ENCODE measurements at places on chromosomes 16 and 17.

- DNase-seq: no peak
Measured at GRCh38 chr17:36705283-36705795, 104.0 kb downstream of the MRM1 start.

GRCh38 chr16:8585041-8585440 is 5.3 kb downstream of the TMEM114 start:
- no peak for DNase-seq

- no peak for DNase-seq
Measured at GRCh38 chr17:6054372-6054771, 15.8 kb upstream of the WSCD1 start.

DNA sequence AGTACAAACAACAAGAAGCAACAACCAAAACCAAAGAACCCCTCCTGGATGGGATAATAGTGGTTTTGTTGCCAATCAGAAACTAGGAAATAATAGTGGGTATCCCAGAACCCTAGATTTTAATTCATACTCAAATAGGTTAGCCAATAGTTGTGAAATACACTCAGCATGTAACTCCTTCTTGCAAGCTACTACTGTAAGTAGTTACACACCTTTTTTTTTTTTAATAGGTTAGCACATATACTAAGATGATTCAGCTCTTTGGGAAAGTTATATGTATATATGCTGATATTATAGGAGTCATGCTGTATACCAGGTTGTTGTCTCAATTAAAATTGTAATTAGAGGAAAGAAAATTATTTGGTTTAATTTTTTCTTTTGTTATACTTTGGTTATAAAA is 92.5 kb upstream of the HAS3 start:
- no peak for DNase-seq

DNA sequence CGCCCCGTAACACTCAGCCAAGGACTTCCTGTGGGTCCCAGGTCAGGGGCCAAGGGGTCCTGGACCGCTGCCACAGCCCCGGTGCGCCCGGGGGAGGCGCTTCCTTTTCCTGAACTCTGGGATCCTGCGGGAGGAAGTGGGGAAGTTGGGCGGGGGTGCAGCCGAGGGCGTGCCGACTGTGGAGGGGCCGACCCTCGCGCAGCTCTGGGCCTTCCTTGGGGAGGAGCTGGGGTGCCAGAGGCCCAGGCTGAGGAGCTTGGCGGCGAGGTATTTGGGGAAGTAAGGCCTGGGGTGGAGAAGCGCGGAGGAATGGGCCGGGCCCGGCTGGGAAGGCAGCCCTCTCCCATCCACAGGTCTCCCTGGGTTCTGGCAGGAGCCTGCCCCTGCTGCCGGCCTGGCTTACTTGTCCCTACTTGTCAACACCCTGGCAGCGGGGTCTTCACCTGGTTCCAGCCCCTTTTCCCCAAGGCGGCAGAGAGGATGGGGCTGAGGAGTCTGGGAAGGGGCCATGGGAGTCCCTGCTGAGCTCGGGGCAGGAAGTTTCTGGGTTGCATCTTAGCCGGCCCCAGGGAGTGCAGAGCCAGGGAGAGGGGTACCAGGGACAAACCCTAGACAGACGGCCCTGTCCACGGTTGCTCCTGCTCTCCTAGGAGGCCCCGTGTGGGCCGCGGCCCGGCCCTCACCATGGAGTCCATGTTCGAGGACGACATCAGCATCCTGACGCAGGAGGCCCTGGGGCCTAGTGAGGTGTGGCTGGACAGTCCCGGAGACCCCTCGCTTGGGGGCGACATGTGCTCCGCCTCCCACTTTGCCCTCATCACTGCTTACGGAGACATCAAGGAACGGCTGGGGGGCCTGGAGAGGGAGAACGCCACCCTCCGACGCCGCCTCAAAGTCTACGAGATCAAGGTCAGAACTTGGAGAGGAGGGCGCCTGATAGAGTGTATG is 1.7 kb downstream of the TBKBP1 start:
- DNase-seq: no peak

DNA sequence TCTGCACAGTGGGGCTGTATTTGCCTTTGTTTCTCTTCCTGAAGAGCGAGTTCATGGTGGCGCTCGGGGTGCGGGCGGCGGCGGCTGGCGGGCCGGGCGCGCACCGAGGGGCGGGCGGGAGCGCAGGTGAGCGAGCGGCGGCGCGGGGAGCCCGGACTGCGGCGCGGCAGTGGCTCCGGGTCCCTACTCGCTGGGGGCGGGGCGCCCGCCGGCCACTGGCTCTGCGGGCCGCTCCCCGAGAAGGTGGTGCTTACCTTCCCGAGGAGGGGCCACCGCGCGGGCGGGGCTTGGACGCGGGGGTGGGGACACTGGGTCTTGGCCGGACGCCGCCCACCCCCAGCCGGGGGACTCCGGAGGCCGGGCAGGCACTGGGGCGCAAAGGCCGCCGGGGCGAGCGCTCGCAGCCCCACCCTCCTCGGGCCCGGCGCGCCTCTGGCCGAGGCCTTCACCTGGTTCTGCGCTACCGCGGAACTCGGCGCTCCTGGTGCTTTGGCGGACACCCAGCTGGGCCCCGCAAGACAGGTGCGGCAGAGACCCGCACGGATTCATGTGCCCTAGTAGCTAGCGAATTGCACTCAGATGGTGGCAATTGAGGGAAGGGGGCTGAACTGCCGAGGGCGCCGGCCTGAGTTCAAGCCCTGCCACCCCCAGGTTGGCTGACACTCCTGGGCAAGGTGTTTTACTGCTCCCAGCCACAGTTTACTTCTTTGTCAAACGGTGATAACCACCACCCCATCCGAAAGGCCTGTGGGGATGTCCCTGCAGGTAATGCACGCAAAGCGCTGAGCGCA is at the start of gene PPL:
Gene PPL, minus strand, starts transcription at position 158 of the 791 bp plus-strand sequence. Its CDS starts 103 bp downstream, at position 55.
- DNase-seq: peak; percentile 92

DNA sequence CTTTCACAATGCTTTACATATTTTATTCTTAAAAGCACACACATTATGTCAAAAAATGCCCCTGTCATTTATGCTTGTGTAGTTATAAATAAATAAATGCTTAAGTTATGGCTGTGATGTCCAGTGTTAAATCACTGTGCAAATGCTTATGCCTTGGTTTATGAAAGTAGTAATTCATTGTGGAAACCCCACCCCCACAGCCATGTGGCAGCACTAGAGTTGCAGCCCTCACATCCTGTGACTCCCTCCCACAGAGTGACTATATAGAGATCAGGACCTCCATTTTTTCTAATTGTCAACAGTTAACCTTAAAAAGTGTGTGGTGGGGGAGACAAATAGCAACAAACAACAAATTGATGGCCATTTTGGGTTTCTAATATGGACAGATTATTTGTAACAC is 2.4 kb downstream of the SKAP1 start:
- no peak for DNase-seq

DNA sequence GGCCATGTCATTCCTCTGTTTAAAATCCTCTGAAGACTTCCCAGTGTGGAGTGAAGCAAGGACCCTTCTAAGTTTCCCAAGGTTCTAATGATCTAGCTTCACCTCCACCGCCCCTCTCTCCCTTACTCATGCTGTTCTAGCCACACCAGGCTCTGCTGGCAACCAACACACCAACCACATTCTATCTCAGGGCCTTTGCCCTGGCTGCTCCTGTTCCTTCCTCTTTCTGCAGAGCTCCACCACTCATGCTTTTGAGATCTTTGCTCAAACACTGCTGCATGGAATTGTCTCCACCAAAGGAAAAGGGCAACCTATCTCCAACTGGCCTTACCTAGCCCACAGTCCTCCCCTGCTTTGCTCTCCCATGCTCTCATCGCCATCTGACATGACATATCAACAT is 128.7 kb downstream of the XYLT1 start:
- no peak for DNase-seq

DNA sequence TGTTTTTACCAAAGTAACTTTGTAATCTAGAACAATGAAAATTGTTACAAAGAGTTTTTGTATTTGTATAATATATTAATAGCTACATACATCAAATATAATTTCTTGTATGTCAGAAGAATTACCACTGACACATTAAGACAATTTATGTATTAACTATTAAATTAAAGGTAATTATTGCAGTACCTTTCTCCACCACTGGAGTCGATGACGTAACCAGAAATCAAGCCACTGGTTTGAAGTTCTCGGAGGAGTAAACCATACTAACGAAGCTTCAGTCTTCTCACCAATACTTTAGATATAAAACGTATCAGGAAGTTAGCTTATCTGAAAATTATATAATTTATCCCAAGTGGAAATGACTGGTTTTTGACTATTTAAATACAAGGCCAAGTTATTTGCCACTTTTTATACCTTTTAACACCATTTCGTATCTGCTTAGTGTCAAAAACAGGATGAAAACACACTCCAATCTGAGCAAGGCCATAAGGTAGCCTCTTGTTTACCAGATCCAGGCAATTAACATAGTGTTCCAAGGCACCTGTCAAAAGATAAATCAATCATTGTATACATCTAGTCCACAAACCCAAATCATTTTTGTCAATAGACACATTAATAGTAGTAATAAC is 4.3 kb downstream of the POLG2 start:
- DNase-seq: no peak

- DNase-seq: no peak
Measured at GRCh38 chr17:45092911-45093430, 31.9 kb downstream of the NMT1 start.

DNA sequence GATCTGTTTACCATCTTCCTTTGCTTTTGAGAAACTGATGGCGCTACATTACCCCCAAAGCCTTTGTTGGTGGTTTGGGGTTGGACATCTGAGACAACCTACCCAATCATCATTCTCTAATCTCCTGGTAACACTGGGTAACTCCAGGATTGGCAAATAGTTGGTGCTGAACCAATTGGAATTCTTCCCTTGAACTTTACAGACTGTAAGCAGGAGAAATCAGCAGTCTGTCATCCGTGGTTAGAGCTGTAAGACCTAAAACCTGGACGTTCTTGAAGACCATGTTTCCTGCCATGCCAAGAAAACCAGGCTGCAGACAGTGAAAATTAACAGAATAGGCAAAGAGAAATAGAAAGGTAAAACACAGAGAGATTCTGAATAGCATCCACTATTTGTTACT is 398.8 kb upstream of the SALL1 start:
- DNase-seq: no peak

GRCh38 chr17:172401-172800 is 9.0 kb downstream of the DOC2B start:
- no peak for DNase-seq

DNA sequence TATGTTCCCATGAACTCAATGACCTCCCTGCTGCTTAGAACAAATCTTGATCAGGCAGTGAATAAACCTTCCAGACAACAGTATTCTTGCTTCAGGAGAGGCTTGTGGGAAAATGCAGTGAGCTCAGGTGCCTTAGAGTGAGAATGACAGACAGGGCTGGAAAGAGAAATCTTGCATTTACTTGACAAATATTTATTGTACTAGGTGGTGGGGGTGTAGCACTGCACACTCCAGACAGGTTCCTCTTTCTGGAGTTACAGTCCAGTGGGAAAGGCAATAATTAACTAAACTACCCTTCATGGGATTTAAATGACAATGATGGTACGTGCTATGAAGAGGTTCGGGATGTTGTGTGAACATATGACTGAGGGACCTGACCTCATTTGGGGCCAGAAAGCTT is 182.9 kb downstream of the SHISA9 start:
- no peak for DNase-seq

DNA sequence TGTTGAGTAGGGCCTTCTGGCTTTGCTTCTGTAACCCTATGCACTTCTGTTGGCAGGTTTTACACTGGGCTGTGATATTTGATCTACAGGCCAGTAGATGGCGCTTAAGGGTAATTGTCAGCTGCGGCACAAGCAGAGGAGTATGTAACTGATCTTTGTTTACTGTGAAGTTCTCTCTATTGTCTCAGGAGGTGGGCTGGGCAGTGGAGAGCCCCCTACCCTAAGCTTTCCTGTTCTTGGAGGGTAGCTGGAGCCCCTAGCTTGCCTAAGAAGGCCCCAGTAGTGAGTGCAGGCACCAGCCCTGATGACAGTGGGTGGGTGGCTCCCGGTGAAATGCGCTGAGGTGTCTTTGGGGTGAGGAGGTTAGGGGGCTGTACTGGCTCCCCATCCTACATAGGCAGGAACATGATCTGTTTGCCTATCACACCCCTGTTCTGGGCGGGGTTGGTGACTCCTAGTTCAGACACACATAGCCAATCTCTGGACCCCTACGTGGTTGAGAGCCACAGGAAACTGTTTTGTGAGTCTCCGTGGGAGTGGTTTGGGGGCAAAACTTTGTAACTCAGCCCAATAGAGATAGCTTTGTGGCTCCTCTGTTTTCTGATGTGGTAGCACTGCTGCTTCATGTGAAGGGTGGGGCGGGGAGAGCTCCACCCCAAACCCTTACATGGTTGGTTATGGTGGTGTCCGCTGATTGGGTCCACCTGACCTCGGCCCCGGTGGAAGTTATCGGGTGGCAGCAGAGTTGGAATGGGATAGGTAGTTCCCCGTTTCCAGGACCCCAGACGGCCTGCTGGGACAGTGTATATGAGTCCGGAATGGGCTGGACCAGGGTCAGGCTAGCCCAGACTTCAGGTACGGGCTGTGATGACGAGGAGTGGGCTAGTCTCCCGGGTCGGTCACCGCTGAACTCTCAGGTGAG is 60.4 kb downstream of the SLFN11 start:
- DNase-seq: peak; percentile 45

- DNase-seq: no peak
Measured at GRCh38 chr16:8537691-8538342, 52.5 kb downstream of the TMEM114 start.

GRCh38 chr17:75301049-75301448 is 11.8 kb upstream of the SLC25A19 start:
- no peak for DNase-seq

- DNase-seq: no peak
Measured at GRCh38 chr17:9916108-9916507, 11.0 kb upstream of the RCVRN start.

DNA sequence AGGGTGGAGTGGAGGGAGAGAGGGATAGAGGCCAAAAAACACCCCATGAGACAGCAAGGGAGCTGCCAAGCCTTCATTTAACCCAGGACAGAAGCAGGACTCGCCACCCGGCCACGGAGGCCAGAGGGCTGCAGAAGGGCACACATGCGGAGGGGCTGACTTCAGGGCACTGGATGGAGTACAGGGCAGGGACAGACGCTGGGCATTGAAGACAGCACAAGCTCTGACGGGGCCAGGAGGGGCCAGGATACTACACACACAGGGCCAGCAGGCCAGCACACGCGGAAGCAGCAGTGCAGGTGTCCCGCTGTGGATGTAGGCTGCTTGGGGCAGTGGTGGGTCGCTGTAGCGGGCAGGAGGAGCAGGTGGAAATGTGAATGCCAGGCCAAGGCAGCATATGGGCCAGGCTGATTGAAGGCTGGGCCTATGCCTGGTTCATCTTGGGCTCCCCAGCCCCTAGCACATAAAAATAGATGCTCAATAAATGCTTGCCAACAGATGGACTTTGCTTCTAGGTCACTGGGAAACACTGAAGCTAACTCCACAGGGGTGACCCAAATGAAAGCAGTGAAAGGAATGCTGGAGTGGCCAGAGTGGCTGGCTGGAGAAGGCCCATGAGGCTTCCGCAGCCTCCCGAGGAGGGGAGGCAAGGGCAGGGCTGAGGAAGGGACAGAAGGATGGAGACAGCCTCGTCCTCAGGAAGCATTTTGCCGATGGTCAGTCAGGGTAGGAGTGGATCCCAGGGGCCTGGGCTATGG is 61.6 kb downstream of the GNA13 start:
- no peak for DNase-seq

GRCh38 chr16:67529582-67530012 is 968 bp downstream of the RIPOR1 start:
- DNase-seq: no peak
